ENCODE measurements at places on chromosomes 4 and X.

DNA sequence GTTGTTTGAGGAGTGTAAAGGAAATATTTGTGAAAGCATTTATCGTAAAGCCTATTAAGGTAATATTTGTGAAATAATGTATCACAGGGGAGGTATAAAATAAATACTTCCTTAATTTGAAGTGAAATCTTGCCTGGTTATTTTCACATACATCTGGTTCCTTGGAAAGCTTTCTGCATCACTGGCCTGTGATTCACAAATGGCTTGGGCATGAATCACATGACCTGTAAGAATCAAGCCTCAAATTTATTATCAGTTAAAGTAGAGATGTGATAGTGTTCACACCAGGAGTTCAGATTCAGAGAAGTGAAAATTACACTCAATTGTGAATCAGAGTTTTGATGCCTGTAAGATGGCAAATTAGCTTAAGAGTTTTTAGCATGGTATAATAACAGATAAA is 1911.4 kb downstream of the STIM2 start:
- DNase-seq: no peak

GRCh38 chrX:69615342-69615741 is 571 bp upstream of the EDA start:
- DNase-seq: no peak

DNA sequence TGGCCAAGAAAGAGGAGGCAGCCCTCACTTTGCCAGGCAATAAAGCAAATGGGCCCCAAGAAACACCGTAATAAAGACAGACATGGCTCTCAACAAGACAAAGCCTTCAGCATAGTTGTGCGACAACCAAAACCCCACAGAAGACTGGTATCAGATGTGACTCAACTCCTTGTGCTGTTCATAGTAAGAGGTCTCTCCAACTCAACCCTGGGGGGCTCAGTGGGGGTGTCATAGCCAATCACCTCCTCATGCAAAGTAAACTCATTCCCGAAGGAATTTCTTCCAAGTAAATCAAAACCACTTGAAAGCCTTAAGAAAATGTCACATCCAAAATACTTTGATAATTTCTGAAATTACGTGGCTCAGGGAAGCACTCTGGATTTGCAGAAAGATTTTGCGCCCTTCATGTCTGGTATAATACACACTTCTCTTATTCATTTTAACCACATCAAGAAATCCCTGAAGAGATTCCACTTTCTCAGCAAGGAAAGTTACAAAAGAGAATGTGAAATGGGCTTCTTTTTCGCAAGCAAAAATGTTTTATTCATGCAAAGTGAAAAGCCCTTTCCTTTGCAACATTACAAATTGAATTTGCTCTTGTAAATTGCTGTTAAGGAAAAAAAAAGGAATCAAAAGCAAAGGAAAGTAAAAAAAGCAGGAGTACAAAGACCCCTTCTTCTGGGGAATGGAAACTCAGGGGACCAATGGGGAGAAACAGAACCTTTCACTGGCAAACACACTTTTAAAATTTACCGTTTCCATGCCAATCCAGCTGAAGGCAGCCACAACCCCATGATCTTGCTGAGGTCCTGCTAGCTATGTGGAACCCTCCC is 137.4 kb downstream of the NSUN7 start:
- no peak for DNase-seq

- DNase-seq: no peak
These were observed 74.6 kb upstream of the SH3RF1 start for GRCh38 chr4:169345316-169345721.

DNA sequence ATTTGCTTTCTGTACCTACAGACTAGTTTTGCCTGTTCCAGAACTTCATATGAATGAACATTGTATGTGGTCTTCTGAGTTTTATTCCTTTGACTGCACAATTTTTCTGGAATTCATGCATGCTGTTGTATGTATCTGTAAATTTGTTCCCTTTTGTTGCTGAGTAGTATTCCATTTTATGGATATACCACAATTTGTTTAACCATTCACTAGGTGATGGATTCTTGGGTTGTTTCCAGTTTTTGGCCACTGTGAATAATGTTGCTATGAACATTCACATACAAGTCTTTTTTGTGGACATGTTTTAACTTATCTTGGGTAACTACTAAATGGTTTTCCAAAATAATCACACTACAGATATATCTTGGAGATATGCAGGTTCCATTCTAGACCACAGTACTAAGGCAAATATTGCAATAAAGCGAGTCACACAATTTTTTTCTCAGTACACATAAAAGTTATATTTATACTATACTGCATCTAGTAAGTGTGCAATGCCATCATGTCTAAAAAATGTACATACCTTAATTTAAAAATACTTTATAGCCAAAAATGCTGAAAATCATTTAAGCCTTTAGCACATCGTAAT is 58.7 kb downstream of the TSPAN5 start:
- DNase-seq: no peak

- DNase-seq: no peak
These were observed 96.4 kb downstream of the LNX1 start for GRCh38 chr4:53494851-53495250.
